ENCODE measurements at places on chromosomes 3 and 15.

- H3K27me3 ChIP-seq: no peaks in the 10 kb centered on the region
- no peak overlapping the region for H3K27ac ChIP-seq
- no peak overlapping the region for H3K4me3 ChIP-seq
- H3K36me3 ChIP-seq: no peaks in the 10 kb centered on the region
- no peak for DNase-seq
Measured at GRCh38 chr3:15527031-15527459, 5.5 kb upstream of the COLQ start.

DNA sequence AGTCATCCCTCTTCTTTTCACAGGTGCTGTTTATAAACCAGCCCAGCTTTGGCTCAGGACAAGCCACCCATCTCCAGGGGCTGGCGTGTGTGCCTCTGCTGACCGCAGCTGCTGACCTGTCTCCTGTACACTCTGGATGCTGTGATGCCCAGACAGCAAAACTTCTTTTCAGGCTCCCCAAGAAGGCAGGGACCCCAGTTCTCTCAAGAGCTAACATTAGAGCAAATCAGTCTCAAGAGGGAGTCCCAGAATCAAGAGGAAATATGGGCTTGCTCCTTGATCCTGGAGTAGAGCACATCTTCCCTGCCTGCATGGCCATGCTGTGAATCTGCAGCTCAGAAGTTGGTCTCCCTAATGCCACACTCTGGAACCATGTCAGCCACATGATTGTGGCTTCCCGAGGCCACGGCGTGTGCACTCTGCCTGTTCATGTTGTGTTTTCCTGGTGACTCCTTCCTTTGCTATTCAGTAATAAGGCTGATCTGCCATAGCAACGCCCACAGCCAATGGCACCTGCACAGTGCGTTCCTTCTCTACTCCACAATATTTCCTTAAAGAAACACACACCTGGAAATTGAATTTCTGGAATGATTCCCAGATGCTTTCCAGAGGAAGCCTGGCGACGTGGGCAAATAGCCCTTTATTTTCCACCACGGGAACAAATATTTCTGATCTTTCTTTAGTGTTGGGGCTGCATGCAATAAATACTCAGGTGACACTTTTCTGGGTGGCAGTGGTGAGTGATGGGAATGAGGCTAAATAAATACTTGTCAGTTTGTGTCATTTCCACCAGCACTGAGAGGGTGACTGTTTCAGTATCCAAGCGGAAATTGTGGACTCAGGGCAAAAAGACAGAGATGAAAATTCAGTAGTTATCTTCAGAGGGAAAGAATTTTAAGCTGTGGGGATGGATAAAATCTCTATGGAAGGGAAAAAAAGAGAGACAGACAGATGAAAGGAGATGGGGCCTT is 21.9 kb upstream of the THSD4 start:
- H3K27ac ChIP-seq: no peak overlapping the region
- no peak overlapping the region for H3K4me3 ChIP-seq
- H3K4me1 ChIP-seq: no peaks in the 10 kb centered on the region
- peaks cover 6% of the 10 kb centered on the region for H3K27me3 ChIP-seq

DNA sequence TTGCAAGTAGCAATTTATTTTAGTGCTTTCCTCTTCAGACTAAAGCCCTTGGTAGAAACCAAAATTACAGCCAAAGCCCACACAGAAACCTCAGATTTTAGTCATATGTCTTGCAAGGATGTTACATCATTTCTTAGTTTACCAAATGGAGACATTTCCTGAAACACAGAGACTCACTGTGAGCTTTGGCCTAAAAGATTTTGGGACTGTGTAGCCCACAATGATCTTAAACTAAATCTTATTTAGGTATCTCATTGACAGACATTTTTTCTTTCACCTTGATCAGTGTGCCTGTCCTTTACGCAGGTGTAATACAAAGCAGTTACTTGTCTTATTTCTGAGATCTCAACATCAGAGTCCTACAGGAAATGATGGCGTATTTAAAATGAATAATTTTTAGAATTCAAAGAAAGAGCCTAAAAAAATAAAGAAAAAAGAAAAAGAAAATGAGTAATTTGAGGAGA is 27.8 kb upstream of the AP4E1 start:
- DNase-seq: no peak
- no peaks in the 10 kb centered on the region for H3K27me3 ChIP-seq
- no peaks in the 10 kb centered on the region for H3K36me3 ChIP-seq
- H3K4me1 ChIP-seq: peaks cover 36% of the 10 kb centered on the region
- peak overlapping the region; percentile 85 for H3K27ac ChIP-seq

DNA sequence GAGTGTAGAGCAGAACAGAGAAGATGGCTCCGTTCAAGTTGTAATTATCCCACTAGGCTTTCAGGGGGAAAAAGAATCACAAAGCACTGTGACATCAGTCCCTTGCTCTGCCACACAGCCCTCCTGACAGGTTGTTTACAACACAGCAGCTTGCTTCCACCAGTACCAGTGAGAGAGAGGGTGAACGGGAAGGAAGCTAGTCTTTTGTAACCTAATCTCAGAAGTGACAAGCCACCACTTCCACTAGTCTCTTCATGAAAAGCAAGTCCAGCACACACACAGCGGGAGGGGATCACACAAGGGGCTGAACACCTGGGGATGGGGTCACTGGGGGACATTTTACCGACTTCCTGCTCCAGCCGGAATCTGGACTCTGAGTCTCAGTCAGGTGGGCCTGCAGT is 86.3 kb downstream of the FAM81A start:
- H3K27ac ChIP-seq: peak overlapping the region; percentile 89
- no peaks in the 10 kb centered on the region for H3K27me3 ChIP-seq
- DNase-seq: no peak

DNA sequence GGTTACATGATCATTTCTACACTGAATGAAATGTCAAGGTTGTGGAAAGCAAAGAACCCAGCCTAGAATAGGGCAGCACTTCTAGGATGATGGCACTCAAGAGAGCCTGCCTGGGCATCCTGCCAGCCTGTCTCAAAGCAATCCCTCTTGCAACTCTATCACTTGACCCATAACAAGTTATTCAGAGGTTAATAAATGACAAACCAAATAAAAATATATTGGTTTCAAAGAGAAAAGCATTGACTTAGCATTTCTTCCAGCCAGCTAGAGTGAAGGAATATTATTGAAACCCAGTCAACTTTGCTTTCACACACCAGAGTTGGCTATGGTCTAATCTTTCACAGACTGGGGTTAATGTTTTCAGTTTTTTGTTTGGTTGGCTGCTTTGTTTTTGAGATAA is 214.6 kb upstream of the UBE2E2 start:
- DNase-seq: no peak
- H3K4me1 ChIP-seq: no peaks in the 10 kb centered on the region
- no peak overlapping the region for H3K4me3 ChIP-seq
- no peaks in the 10 kb centered on the region for H3K36me3 ChIP-seq
- no peak overlapping the region for H3K27ac ChIP-seq
- peaks cover 5% of the 10 kb centered on the region for H3K27me3 ChIP-seq

- H3K27ac ChIP-seq: peak overlapping the region; percentile 86
- peaks cover 6% of the 10 kb centered on the region for H3K36me3 ChIP-seq
- peaks cover 22% of the 10 kb centered on the region for H3K4me1 ChIP-seq
- DNase-seq: no peak
Measured at GRCh38 chr3:49018707-49019006, 277 bp upstream of the DALRD3 start.

DNA sequence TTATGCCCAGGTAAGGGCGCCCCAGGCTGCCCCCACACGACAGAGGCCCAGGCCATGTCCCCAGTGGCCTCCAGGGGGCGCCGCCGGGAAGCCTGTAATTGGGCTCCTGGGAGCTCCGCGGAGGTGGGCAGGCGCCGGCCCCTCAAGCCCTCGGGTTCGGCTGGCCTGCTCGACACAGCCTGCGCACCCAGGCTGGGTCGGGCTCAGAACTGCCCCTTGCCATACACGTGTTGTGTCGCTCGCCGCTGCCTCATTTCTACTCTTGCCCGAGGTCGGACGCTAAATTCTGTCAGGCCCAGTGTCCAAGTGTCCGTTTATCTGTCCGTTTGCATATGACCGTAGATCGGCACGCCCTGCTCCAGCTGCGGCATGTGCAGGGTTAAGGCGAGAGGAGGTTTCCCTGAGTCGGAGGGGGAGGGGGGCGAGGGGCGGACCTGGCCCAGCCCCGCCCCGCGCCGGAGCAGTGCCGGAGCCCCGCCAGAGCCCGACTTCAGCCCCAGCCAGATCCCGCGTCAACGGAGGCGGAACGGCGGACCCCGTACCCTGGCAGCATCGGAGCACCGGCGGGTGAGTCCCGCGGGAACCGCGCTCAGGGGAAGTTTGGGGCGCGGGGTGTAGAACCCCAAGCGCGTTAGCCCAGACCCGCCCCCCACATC is at the start of gene KLHDC8B:
KLHDC8B (plus strand) TSS at position 480 of the 656 bp plus-strand sequence. CDS start 1,172 bp downstream, outside the sequence.
- H3K27ac ChIP-seq: no peak within 1 kb of the TSS
- H3K4me1 ChIP-seq: peaks cover 5% of the 10 kb centered on the region
- peak; percentile 82 for DNase-seq
- H3K27me3 ChIP-seq: peaks cover 6% of the 10 kb centered on the region
- H3K36me3 ChIP-seq: peaks cover 3% of the 10 kb centered on the region

DNA sequence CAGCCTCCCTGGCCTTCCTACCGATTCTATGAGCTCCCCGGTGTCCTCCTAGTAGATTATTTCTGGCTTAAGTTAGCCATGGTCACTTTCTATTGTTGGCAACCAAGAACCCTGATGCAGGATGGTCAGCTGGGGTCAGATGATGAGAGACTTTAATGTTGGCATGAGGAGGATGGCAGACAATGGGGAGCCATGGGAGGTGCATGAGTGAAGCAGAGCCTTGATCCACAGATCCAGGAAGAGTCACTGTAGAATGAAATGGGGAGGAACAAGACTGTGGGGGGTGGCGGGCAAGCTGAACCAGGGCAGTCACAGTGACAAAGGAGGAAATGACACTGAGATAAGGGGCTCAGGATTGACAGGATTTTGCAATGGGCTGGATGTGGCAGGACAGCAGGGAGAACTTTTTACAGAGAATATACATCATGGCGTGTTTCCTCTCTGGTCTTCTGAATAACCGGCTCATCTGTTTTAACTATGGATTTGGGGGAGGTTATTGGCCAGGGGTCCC is 60.9 kb downstream of the RPLP1 start:
- peaks cover 18% of the 10 kb centered on the region for H3K27me3 ChIP-seq
- H3K36me3 ChIP-seq: peaks cover 2% of the 10 kb centered on the region
- H3K4me3 ChIP-seq: no peak overlapping the region

GRCh38 chr3:71066849-71067261 is 516.7 kb downstream of the FOXP1 start:
- no peak overlapping the region for H3K27ac ChIP-seq
- H3K27me3 ChIP-seq: no peaks in the 10 kb centered on the region
- peak overlapping the region; percentile 94 for H3K4me3 ChIP-seq
- no peak for DNase-seq
- no peaks in the 10 kb centered on the region for H3K36me3 ChIP-seq

- no peak overlapping the region for H3K27ac ChIP-seq
- DNase-seq: no peak
- peaks cover 19% of the 10 kb centered on the region for H3K27me3 ChIP-seq
- no peak overlapping the region for H3K4me3 ChIP-seq
- H3K36me3 ChIP-seq: peaks cover 2% of the 10 kb centered on the region
- H3K4me1 ChIP-seq: no peaks in the 10 kb centered on the region
Measured at GRCh38 chr3:135970506-135971116, 5.1 kb downstream of the PPP2R3A start.

- no peak for DNase-seq
- H3K27ac ChIP-seq: no peak overlapping the region
- no peak overlapping the region for H3K4me3 ChIP-seq
- H3K4me1 ChIP-seq: no peaks in the 10 kb centered on the region
Measured at GRCh38 chr3:81925385-81925784, 163.9 kb upstream of the GBE1 start.

GRCh38 chr3:113094337-113095221 is 103.8 kb downstream of the GTPBP8 start:
- peaks cover 3% of the 10 kb centered on the region for H3K4me1 ChIP-seq
- DNase-seq: no peak
- H3K27ac ChIP-seq: no peak overlapping the region
- H3K36me3 ChIP-seq: peaks cover 14% of the 10 kb centered on the region
- no peaks in the 10 kb centered on the region for H3K27me3 ChIP-seq

DNA sequence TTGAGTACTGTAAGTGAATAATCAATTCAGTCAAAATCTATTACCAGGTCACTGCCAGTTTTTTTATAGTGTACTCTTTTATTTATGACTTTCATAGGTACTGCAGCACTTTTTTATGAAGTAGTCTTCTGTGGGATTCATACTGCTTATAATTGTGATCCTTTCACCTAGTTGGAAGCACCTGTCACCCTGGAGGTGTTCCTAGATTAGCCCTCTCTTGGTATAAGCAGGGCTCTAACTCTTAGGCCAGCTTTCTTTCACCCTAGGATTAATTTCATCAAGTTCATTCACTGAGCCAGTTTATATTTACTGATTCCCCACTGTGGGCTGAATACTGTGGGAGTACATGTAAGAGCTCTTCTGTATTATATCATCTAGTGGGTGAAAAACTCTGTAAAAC is 65.9 kb upstream of the MLF1 start:
- peaks cover 10% of the 10 kb centered on the region for H3K36me3 ChIP-seq
- DNase-seq: no peak
- peaks cover 2% of the 10 kb centered on the region for H3K4me1 ChIP-seq
- no peak overlapping the region for H3K27ac ChIP-seq
- no peaks in the 10 kb centered on the region for H3K27me3 ChIP-seq
- H3K4me3 ChIP-seq: no peak overlapping the region

DNA sequence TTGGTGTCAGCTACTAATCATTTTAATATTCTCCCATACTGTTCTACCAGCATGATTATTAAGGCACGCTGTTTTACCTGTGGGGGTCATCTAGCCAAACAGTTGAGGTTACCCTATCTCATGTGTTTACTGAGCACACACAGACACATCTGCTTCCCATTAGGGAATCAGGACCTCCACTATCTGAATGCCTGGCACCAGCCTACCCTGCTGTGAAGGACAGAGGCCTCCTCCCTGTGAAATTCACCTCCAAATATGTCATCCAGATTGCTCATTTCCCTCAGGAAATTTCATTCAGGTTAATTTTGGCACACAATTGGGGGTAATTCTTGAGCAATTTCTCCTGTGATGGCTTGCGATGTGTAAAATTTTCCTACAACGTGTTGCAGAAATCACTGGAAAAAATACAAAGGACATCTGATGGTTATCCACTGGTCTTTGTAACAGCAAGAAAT is 155.6 kb upstream of the NR2E3 start:
- H3K4me3 ChIP-seq: no peak overlapping the region
- H3K27ac ChIP-seq: no peak overlapping the region
- DNase-seq: no peak
- peaks cover 6% of the 10 kb centered on the region for H3K27me3 ChIP-seq
- H3K4me1 ChIP-seq: no peaks in the 10 kb centered on the region
- H3K36me3 ChIP-seq: no peaks in the 10 kb centered on the region

GRCh38 chr3:113293348-113293747 is 82.0 kb downstream of the BOC start:
- H3K4me1 ChIP-seq: no peaks in the 10 kb centered on the region
- no peak overlapping the region for H3K27ac ChIP-seq
- no peak for DNase-seq
- peaks cover 8% of the 10 kb centered on the region for H3K36me3 ChIP-seq
- H3K27me3 ChIP-seq: no peaks in the 10 kb centered on the region

GRCh38 chr3:127652246-127652995 is 20.3 kb upstream of the ABTB1 start:
- H3K27me3 ChIP-seq: no peaks in the 10 kb centered on the region
- no peak for DNase-seq
- no peaks in the 10 kb centered on the region for H3K4me1 ChIP-seq
- H3K27ac ChIP-seq: no peak overlapping the region
- H3K36me3 ChIP-seq: no peaks in the 10 kb centered on the region

GRCh38 chr3:177357352-177358090 is 160.2 kb upstream of the TBL1XR1 start:
- H3K4me3 ChIP-seq: peak overlapping the region; percentile 89
- H3K27me3 ChIP-seq: no peaks in the 10 kb centered on the region
- peaks cover 41% of the 10 kb centered on the region for H3K4me1 ChIP-seq
- DNase-seq: no peak

Data from memory B cell (primary cell).